Stimulated activated CD4-positive, alpha-beta T cell treated with anti-CD3 and anti-CD28 coated beads, TNF-alpha, amount 100 ng/mL, for 48 hours (primary cell): ENCODE measurements at places on chromosomes 13 and 19.

- DNase-seq: no peak
These were observed 188.2 kb upstream of the RNF113B start for GRCh38 chr13:98365302-98365701.

GRCh38 chr13:35818633-35819067 is 312.5 kb downstream of the DCLK1 start:
- DNase-seq: no peak

DNA sequence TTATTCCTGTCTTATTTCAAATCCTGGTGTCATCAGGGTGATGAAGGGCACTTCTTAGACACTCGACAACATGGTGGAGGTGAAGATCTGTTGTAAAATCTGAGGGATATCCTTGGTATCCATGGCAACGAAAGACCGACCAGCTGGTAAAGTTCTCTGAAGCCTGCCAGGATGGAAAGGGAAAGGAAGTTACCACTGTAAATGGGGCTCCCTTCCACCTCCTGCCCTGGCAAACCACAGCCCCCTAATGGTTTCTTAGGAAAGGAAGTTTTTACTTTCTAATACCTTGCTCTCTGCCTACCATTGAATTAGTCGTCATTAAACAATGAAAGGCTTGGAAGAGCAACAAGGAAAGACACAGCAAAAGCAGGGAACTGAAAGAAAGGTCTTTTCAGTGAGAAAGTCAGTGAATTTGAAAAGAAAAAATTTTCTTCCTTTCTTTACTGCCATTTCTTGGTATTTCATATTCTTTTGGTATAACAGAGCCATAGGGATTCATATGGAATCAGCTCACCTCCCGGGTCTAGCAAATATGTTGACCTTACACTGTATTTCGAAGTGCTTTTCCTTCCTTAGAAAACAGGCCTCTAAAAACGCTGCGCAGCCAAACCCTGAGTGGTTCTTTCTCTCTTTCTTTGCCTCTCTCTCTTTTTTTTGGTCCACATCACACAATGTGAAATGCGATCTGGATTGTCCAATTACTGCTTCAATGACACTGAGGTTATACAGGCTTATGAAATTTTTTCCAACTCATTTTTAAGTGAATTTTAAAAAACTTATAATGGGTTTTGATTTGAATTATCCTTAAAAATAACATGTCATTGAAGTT is 111.0 kb downstream of the RGCC start:
- DNase-seq: no peak

- DNase-seq: no peak
These were observed 40.2 kb downstream of the SLAIN1 start for GRCh38 chr13:77737583-77738200.

- DNase-seq: no peak
These were observed 5.7 kb upstream of the ZMYM2 start for GRCh38 chr13:19952850-19953249.
